CD4-positive, alpha-beta T cell treated with Interleukin-6 for 4 hours (primary cell): ENCODE measurements at places on chromosomes 4 and X.

GRCh38 chr4:1814453-1814852 is 21.4 kb downstream of the FGFR3 start:
- no peak for DNase-seq

GRCh38 chr4:7371210-7371941 is 63.4 kb downstream of the PSAPL1 start:
- no peak for DNase-seq

- no peak for DNase-seq
These were observed 33.2 kb upstream of the CLDN24 start for GRCh38 chr4:183355405-183355804.

- DNase-seq = no peak
These were observed 41.1 kb downstream of the PPP3CA start for GRCh38 chr4:101306225-101306624.

GRCh38 chr4:91837608-91838029 is 466.1 kb upstream of the GRID2 start:
- DNase-seq = no peak

DNA sequence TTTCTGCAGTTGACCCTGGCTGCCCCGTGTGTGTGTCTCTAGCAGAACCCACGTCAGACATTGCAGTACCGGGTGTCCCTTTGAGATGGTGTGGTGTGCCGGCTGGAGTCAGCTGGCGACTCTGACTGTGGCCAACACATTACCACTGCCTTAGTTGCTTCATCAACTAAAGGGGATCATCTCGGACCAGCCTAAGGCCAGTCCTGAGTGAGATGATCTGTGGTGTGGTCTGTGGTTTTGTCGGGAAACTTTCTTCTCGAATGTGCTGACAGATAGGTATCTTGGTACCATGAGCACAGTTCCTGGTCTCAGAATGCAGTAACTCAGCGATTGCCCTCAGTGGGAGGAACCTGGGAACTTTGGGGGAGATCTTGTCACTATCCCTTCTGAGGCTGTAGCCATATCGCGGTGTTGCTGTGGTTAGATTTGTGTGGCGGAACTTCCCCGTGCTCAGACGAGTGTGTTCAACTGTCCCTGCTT is 15.8 kb downstream of the TBC1D14 start:
- DNase-seq = no peak
